AG04449 (cell line): ENCODE measurements at places on chromosomes 13 and 19.

- no peak for DNase-seq
These were observed 2.9 kb downstream of the CYSLTR2 start for GRCh38 chr13:48656608-48657007.

GRCh38 chr19:17703824-17704463, 15.3 kb upstream of the MAP1S start:
- no peak for DNase-seq

DNA sequence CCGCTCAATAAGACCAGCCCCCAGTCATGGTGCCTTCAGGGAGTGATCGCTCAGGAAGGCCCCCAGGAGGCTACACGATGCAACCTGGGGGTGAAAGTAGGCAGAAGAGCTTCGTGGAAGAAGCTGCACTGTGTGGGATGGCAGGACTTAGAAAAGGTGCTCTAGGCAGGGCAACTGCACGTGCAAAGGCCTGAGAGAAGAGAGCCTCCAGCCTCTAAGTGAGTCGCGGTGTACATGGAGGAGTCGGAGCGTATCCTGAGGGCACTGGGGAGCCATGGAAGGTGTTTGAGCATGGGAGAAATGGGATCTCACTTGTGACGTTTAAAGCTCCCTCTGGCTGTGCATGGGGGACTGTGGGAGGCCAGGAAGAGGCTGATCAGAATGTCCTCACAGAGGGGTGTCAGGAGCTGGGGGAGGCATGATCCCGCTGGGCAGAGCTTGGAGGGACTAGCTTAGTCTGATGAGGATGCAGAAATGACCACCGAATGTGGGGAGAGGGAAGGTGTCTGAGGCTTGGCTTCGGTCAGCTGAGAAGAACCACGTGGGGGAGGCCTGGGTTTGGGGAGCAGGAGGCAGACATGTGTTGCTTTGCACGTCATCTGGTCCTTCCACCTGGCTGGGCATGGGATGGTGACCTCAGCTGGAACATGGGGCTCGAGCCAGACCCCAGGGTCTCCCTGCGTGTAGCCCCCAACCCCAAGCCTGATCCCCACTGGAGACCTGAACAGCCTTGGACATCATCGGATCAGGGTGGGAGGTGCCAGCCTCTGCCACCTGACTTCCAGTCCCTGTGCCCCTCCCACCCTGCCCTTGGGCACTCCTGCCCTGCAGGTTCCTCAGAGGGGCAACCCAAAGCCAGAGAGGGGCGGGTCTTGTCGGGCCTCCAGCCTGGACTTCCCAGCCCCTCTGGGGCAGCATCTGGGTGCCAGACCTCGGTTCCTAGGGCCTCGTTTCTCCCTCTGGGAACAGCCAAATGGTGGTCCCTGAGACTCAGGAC, 1.1 kb downstream of the APC2 start:
- DNase-seq = no peak

DNA sequence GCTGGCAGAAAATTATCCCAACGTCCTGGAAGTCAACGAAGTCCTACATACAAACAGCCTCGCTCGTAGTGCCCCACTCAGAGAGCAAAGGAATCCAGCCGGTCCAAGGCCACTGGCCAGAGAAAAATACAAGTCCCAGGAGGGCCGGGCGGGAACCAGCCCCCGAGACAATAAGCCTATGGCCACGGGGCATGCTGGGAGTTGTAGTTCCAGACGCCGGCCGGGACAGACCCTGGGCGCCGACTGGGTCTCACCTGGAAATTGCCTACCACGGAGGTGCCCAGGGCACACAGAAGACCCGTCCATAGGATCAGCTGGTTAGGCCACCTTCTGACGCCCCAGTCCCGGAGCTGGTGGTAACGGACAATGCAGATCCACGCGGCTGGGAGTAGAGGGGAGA, 5.4 kb downstream of the TMEM150B start:
- DNase-seq = no peak

DNA sequence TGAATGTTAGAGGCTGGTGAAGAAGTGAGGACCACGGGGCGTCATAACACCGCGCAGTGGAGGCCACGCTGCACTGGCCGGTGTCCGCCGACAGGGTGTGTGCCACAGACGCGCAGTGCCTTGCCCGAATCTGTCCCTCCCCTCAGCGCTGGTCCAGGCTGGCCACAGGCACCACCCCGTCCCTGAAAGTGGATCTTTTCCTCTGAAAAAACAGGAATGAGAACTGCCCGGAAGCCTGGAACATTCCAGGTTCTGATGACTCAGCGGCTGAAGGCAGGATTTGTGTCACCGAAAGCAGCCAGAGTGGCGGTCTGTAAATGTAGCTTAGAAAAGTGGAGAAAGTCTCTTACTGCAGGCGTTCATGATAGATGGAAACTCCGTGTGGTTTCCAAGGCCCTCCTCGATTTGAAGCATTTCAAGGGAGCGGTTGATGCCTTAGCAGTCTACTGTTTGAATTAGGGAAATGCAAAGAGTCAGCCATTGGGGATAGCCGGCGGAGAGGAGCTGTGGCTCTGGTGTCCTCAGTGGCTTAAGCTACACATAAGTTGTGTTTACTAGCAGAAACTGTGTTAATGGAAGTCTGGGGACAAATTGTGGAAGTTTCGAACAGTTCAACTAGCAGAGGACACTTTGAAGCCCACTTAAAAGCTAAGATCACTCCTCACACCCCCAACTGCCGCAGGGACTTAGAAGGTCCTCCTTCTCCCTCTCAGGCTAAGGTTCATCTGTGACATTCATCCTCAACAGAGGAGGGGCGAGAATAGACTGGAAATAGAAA, 70.8 kb downstream of the NUFIP1 start:
- peak; percentile 80 for DNase-seq

DNA sequence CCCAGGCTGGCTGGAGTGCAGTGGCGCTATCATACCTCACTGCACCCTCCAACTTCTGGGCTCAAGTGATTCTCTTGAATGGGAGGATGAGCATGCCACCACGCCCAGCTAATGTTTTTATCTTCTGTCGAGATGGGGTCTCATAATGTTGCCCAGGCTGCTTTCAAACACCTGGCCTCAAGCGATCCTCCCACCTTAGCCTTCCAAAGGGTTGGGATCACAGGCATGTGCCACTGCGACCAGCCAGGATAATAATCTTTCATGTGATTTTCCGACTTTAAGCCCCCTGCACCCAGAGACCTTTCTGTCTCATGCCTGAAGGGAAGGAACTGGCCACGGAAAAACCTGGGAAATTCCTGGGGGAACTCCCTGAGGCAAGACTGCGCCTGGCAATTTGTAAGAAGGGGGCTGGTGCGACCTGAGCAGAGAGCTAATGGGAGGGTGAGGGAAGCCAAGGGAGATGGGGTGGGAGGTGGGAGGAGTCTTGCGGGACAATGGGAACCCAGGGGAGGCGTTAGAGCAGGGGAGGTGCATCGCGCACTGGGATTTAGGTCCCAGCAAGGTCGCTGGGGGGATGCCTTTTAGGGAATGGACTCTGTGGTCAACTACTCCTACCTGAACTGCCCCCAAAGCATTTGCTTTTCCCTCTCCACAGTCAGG, 1.2 kb upstream of the CCDC124 start:
- DNase-seq = no peak

DNA sequence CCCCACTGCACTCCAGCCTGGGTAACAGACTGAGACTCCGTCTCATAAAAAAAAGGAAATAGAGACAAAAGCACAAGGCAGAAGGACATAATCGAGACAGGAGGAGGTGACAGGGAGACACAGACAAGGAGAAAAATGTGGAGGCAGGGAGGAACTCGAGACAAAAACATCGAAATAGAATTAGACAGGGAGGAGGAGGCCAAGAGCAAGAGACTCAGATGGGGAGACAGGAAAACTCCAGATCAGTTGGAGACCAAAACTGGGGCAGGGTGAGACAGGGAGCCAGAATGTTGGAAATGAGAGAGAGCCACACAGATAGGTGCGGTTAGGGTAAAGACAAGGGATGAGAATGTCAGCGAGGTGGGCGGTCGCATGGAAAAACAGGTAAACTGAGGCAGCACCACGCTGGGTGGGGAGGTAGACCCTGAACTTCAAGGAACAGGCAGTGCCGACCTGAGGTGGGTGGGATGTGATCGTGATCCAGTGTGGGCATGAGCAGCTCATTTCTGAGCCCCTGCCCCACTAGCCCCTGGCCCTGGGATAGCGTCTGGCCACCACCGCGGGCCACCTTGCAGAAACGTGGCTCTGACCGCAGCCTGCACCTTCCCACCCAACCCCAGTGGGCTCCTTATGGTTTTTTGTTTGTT, 15.2 kb downstream of the CYTH2 start:
- DNase-seq = no peak

- DNase-seq = no peak
These were observed 1404.8 kb downstream of the SLITRK1 start for GRCh38 chr13:82477436-82477835.

- DNase-seq = no peak
These were observed at the start of gene TMEM38A for GRCh38 chr19:16660763-16661479. Gene TMEM38A, plus strand, starts transcription at chr19:16661139. Its CDS starts 79 bp downstream, at chr19:16661218.

GRCh38 chr19:18605196-18605545, 1.4 kb downstream of the CRLF1 start:
- no peak for DNase-seq

DNA sequence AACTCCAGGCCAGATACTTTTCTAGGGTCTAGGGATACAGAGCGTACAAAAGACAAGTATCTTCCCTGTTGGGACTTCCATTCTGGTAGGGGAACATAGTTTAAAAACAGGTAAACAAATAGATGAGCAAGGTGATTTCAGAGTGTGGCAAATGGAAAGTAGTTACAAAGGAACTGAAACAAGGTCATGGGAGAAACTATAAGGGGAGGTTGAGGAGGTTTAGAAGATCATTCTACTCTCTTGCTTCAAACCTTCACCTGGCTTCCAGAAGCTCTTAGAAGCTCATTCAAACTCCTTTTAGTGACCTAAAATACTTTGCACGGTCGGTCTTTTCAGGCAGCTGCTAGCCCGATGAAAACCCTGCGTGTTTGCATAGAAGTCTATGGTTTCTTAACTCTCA, 9.1 kb downstream of the FFAR2 start:
- no peak for DNase-seq

DNA sequence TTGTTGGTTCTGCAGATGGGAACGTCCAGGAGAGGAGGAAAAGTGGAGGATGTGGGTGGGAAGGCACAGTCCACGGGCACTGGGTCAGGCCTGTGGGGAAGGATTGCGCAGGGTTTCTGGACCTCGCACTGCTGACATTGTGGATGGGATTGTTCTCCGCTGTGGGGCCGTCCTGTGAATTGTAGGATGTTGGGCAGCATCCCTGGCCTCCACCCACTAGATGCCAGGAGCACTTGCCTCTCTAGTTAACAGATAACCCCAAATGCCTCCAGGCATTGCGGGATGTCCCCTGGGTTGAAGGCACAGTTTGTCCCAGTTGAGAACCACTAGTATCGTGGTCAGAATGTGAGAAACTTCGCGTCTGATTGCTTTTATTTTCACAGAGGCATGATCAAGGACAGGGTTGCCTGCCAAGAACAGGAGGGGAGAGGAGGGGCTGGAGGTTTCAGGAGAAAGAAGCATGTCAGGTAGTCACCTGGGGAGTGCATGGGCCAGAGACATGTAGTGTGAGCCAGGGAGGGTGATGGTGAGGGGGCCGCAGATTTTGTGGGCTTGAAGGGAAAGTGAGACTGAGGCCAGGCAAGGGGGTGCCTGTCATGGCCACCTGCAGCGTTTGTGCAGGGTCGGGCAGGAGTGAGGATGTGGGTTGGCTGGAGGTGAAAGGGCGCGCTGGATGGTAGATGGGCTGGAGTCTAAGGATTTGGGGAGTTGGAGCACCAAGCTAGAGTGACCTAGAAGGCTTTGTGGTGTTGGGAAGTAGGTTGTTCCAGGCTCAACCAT, 3.2 kb downstream of the ZNF628 start:
- DNase-seq = no peak
